DMS79 treated with DMSO at 0.1 percent for 48 hours (cell line): ENCODE measurements at places on chromosomes 11 and 22.

DNA sequence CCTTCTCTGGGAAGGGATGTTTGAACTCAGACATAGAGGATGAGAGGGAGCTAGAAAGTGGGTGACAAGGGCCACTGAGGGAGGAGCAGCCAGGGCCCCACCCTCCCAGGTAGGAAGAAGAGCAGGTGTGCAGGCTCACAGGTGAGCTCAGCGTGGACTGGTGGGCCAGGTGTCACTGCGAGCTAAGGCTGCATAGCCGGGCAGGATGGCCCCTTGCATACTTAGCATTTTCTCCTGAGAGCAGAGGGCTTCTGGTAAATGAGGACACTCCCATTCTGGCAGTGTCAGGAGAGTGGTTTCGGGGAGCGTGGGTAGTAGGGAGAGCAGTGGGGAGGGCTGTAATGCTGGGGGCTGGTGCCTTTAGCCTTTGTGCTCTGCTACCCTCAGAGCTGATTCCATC lies 843.4 kb downstream of the TBC1D22A start:
- DNase-seq = no peak

DNA sequence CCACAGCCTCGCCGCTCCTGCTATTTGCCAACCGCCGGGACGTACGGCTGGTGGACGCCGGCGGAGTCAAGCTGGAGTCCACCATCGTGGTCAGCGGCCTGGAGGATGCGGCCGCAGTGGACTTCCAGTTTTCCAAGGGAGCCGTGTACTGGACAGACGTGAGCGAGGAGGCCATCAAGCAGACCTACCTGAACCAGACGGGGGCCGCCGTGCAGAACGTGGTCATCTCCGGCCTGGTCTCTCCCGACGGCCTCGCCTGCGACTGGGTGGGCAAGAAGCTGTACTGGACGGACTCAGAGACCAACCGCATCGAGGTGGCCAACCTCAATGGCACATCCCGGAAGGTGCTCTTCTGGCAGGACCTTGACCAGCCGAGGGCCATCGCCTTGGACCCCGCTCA lies 35.5 kb downstream of the LRP5 start:
- DNase-seq = no peak

DNA sequence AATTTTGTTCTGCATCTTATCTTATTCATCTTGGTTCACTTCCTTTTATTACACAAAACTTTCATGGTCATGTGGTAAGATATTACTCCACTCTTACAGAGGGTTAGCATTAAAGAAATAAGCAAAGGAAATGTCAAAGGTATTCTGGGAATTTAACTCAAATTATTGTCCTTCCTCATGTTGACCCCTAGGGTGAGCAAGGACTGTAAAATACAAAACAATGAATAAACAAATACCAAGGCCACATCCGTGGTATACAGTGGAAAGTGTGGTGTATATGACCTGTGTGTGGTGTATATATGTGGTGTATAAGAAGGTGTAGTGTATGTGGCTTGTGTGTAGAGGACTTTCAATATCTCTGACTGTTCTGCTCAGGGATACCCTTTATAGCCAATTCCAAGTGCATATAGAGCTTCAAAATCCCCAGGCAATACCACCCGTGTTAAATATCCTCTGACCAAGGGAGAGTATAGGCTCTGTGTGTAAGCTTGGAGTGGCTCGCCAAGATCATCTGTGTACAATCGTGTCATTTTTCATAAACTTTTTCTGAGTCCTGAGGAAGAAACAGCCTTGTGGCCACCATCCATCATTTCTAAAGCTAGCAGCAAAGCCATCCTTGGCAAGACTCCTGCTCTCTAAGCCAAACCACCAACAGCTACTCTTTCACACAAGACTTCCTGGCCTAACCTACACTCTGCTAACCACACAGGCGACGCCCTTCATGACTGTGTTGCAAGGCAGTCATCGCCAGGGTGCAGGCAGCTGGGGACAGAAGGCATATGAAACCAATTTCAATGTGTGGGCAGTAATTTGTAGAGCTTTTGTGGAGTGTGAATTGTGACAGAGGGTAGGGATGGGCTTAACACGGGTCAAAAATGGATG lies 548.0 kb downstream of the ETS1 start:
- DNase-seq = no peak

DNA sequence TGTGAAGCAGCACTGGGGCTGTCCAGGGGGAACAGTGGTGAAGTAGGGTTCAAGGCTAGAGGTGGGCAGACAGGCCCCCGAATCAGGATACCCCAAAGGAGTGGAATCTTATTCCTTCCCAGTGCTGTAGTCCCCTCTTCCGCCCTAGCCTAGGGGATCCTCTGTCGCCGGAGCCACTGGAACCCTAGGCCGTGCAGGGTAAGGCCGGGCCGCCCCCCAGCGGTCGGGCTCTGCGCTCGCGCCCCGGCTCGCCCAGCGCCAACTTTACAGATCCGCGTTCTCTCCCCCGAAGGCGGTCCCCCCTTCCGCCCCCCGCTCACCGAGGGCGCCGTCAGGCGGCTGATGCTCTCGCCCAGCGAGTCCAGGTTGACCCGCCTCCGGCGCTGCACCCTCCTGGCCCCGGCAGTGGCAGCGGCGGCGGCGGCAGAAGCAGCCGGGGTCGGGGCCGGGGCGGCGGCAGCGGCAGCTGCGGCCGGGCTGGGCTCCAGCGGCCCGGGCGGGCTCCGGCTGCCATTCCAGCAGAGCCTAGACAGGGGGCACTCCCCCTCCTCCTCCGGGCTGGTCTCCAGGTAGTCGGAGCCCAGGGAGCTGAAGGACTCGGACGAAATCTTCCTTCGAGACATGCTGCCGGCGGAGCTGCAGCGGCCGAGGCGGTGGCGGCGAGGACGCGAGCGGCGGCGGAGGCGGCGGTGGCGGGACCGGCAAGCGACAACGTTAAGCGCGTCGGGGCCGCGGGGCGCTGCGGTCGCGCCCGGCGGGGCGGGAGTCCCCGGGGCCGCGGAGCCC lies 650 bp downstream of the GUCY1A2 start:
- DNase-seq = peak; percentile 39

DNA sequence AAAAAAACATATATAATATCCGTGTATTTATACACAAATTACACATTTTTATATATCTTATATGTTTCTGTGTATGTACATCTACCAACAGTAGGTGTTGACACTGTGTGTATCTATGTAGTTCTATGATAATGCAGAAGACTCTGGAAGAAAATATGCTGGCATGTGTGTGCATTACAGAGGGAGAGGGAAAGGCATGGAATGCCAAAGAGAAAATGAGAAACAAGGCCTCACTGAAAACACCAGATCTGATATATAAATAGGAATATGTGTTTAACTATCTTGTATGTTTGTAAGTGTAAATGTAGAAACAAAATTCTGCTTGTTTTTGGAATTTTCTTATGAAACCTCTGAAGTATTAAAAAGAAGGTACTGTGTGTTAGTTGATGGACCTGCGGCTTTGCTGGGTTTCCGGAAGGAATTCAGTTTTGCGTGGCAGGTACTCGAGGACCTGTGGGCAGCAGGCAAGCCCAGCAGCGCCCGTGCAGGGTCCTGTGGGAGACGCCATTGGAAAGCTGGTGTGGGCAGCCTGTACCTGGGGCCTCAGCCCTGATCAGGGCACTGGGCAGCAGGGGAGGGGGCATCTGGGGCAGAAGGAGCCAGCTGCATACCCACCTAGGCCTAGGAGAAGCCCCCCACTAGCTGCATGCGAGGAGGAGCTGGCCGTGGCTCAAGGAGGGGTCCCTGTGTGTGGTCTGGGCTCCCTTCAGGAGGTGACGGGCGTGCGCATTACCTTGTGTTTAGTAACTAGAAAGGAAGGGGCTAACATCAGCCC lies 7.6 kb upstream of the TRMU start:
- no peak for DNase-seq

DNA sequence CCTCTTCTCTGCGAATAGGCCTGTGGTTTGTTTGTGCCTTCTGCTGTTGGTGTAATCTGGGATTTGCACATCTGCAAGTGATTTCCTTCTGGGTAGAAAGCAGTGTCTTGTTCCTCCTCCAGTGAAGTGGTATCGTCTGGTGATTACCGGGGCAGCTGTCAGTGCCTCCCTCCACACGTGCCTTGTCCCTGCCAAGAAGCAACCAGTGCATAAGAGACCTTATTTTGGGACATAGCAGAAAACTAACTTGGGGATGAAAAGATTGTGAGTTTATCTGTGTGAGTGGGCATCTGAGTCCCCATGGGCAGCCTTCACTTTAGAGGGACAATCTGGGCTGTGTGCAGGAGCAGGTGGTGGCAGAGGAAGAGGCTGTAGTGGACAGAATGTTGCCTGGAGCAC lies 71.5 kb upstream of the SORL1-AS1 start:
- no peak for DNase-seq

- DNase-seq = no peak
Observed at GRCh38 chr11:112485280-112485679, 224.6 kb upstream of the PLET1 start.

DNA sequence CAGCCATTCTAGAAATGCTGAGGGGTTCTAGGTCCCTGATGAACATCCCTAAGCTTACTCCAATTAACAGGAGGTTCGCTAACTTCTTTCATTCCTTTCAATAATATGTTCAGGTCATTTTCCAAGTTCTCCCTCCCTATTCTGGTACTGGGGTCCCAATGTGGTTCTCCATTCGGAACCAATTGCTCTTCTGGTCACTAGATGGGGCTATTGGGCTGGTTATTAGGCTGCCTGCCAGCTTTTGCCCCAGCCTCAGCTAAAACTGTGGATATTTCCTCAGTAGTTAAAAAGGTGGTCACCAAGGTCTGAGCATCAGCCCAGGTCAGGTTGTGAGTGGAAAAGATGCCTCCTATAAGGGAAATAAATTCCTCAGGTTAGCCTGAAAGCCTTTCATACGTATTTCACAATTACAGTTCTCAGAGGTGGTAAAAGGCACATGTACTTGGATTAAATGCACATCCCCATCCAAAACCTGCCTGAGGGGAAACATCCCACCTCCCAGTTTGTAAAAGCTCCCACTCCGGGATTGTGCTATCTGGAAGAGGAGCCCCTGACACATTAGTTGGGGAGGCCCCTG lies 161.1 kb upstream of the CCDC179 start:
- no peak for DNase-seq

DNA sequence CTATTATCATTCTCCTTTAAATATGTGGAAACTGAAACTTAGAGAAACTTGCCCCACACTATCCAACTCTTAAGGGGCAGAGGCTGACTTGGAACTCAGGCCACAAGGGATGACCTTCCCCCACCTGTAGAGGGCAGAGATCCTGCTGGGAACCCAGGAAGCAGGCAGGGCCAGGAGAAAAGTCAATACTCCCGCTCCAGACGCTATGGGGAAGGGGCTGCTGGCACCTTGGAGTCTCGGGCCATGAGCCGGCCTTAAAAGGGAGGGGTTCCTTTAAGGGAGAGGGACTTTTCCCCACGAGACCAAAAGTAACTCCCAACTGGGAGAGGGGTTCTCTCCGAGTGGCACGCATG lies 620 bp upstream of the ANO5 start:
- DNase-seq = no peak

DNA sequence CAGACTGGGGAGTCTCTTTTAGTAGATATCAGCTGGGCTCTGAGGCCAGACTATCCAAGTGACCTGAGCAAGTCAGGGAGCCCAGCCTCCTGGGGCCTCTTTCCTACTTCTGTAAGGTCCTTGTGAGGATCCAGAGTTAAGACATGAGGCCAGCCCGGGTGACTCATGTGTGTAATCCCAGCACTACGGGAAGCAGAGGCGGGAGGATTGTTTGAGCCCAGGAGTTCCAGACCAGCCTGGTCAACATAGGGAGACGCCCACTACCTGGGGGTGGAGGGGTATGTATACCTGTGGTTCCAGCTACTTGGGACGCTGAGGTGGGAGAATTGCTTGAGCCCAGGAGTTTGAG lies 36.9 kb upstream of the POLA2 start:
- DNase-seq = no peak

DNA sequence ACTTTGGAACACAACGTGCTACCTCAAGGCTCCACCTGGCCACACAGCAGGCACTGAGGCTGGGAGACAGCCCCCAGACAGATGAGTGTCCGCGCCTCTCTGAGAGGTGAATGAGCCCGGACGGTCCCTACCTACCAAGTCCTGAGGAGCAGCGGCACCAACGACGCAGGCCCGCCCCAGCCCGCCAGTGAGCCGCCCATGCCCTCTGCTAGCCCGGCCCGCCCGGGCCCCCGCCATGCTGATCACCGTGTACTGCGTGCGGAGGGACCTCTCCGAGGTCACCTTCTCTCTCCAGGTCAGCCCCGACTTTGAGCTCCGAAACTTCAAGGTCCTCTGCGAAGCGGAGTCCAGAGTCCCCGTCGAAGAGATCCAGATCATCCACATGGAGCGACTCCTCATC lies at the start of gene DDI1:
Gene DDI1, plus strand, starts transcription at position 53 of the 400 bp plus-strand sequence. Its CDS starts 183 bp downstream, at position 236.
- no peak for DNase-seq

DNA sequence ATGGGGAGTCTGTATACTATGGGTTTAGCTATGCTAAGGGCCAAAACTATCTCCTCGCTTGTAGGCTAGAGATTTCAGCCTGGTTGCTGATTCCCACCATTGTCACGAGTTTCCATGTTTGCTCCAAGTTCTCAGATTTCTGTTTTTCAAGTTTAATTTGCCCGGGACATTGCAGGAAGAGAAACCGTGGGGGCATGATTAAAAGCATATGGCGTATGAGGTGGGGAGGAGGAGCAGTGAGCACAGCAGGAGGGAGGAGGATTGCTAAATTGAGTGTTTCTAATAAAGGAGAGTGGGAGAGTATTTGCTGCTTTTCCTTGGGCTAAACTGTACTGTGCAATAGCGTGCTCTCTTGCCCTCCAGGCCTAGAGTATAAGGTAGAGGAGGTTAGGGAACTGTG lies 558.4 kb downstream of the METTL15 start:
- DNase-seq = no peak

DNA sequence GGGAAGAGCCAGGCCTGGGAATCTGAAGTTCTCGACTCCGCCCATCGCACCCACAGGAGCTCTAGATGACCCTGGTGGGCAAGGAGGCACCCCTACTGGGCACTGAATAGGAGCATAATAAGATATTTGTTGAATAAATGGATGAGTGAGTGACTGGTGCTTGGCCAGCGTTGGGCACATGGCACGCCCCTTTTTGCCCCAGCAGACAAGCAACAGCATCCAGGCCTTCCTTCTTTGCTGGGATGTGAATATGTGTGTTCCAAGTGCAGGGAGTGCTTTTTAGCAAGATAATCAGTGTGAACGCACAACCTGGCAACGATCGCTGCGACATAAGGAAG lies 443 bp upstream of the CELF1 start:
- DNase-seq = no peak

- DNase-seq = no peak
Observed at GRCh38 chr11:46967962-46968361, 31.4 kb downstream of the CSTPP1 start.

GRCh38 chr22:44127356-44127755 lies 53.4 kb upstream of the PARVG start:
- no peak for DNase-seq

DNA sequence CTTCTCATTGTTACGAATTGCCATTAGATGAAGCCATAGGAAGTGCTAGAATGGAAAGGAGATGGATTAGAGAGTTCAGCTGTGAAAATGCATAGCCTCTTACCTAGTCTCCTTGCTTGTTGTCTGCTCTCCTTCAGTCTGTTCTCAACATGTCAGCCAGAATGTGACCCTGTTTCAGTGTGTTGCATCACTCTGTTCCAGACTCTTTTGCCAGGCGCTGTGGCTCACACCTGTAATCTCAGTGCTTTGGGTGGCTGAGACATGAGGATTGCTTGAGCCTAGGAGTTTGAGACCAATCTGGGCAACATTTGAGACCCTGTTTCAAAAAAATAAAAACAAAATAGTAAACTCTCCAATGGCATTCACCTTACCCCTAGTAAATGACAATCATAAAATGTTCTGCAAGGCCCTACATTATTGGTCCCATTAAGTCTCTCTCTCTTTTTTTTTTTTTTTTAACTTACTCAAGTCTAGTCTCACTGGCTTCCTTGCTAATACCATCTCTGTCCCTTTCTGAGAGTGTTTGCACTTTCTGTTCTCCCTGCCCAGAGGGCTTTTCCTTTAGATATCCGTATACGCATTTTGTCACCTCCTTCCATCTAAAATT lies 39.4 kb downstream of the CYP2R1 start:
- DNase-seq = no peak

GRCh38 chr11:62805961-62806441 lies 761 bp upstream of the NXF1 start:
- no peak for DNase-seq
